Mucosa of descending colon (tissue), 3 donors: ENCODE measurements at places on chromosomes 4 and X. TPM values are rescaled to one million over a fixed set of nuclear protein-coding genes. Genes with fewer than 3 reads are reported as not detected.

DNA sequence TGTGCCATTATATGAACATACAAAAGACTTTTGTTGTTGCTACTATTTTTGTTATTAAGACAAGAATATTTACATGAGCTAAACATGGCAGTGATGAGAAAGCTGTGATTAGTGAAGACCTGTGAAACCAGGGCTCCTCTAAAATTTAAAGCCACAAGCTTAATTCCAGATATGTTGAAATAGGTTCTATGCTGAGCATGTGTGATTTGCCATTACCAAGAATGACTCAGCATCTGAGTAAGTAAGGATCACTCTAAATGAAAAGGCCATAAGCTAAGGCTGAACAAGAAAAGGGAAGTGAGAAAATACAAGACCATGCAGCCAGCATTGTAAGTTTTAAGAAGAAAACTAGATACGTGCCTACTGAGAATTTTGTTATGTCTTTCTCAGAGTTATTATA, 75.9 kb upstream of the CAMK2D start:
- no peak for DNase-seq

TMSB15A gene
- total RNA-seq, result not detected

DNA sequence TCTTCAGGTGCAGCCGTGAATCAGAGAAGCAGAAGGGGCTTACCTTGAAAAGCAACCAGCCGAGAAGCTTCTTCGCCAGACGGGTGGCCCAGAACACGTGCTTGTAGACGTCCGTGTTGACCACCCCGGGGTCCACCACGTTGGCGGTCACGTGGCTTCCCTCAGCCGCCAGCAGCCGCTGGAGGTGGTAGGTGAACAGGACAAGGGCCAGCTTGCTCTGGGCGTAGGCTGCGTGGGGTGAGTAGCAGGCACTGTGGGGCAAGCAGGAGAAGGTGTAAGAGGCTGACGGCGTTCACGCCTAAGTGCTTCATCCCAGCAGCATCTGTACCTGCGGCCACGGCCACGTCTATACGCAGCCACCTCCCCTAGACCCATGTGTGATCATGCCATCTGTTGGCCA, 257.8 kb downstream of the DHRSX start:
- no peak for DNase-seq

USP51 gene
- 0.80 TPM for total RNA-seq

DNA sequence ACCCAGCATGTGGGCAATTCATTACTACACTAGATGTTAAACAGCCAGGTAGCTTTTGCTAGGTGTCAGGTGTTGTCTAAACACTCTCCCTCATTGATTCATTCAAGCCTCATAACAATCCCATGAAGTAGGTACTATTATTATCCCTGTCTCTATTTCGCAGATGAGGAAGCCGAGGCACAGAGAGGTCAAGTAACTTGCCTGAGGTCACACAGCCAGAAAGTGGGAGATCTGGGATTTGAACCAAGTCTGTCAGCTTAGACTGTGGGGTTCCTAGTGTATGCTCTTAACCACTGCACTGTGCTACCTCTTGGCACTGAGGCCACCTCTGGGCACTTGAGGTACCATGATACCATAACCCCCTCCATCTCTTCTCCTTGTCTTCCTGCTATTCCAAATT, 17.4 kb upstream of the XPNPEP2 start:
- no peak for DNase-seq

DNA sequence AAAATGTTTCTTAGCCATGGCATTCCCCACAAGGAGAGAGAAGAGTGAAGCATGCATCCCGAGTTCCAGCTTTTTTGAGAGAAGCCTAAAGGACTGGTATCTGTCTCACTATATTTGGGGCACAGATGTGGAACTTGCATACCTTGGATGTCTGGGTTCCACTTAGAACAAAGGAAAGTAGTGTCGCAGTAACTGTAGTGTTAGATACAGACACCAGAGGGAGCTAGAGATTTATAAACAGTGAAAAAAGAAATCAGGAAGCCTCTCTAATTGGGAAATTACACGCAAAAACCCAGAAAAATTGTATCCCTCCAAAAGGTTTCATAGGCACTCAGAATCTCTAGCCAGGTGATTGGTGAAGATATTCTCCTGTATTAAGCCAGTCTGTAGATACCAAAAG, 34.4 kb downstream of the AGTR2 start:
- no peak for DNase-seq

- DNase-seq, result peak; percentile 49
Measured at GRCh38 chr4:1171311-1172227, 814 bp downstream of the SPON2 start.

SRPK3 gene
- 1.0 TPM for total RNA-seq

DNA sequence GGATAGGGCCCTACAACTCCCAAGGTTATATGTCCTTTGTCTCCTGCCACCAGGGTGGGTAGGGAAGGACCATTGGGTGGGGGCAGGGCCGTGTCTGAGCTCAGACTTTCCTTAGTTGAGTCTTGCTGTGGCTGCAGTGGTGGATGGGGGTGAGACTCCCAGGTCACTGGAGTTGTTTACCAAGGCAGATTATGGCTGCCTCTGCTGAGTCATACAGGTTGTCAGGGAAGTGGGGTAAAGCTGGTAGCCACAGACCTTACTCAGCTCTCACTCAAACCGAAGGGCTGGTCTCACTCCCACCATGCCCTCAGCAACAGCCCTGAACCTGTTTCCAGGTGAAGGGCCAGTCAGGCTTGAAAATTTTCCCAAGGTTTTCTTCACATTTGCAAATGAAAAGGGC, 58.8 kb upstream of the FAAH2 start:
- no peak for DNase-seq

PHKA1 gene
- 8.7 TPM for total RNA-seq

HTN3 gene
- not detected for total RNA-seq

DNA sequence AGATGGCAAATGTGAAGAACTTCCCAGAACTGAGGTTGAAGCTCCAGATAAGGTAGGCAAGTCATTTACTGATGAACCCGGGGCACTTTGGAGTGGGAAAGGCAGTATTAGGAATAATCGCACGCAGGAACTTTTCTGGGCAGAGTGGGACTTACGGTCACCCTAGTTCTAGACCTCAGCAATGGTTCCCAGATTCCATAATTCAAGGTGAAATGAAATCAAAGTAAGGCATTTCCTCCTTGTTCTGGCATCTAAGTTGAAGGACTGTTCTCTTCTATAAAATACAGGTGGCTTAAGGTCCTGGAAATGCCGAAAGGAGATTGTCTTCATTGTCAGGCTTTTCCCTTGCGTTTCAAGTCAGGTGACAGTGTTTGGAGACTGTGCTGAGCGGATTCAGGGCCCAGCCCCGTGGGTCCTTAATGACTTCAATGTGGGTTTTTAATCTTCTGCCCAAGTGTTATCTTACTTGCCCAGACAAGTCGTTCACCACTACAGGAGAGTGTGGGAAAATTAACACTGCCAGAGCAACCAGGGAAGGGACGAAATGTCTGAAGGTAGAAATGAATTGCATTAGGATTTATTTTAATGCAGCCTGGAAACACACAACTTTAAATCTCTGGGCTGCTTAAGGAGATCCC, 52.1 kb upstream of the STOX2 start:
- no peak for DNase-seq

GRCh38 chrX:41317477-41318208, 16.3 kb upstream of the DDX3X start:
- no peak for DNase-seq

TCEAL7 gene
- 2.2 TPM for total RNA-seq

- no peak for DNase-seq
Measured at GRCh38 chr4:73718375-73719373, 21.7 kb upstream of the CXCL8 start.

DNA sequence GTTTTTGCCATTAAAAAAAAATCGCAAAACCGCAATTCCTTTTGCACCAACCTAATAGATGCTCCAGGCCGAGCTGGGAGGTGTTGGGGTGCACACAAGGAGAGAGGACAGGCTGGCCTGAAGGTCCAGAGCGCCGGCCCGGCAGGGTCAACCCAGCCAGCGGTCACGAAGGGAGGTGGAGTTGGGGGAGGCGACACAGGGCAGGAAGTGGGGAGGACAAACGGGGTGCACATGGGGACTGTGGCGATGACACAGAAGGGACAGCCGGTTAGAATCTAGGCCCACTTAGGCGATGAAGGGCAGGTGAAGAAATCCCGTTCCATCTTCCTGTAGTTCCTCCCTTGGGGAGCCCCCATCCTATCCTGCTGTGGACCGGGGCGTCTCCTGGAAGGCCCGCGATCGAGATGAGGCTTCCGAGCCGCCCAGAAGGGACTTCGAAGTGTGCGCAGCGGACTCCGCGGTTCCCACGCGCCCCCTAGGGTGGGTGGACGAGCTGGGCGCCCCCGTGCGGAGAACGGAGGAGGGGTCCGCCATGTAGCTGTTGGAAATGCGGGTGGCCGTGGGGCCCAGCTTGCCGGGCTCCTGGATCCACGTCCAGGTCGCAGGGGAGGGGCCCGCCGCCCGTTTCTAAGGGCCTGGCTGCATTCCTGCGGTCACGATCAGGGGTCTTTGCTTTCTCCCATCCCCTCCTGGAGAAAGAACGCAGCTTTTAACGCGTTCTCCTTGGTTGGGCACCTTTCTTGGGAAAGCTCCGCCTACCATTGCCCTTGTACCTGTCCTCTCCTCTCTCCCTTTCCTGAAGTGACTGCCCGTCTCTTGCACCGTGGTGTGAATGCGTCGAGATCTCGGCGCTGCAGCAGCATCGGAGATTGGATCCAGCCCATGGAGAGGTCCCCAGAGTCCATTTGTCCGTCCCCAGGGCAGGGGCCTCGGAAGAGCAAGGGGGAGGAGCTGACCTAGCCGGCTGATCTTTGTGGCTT, 17.0 kb upstream of the HPF1 start:
- peak; percentile 34 for DNase-seq

GRCh38 chr4:25098964-25099891, 61.0 kb downstream of the SEPSECS start:
- DNase-seq, result peak; percentile 65

DNA sequence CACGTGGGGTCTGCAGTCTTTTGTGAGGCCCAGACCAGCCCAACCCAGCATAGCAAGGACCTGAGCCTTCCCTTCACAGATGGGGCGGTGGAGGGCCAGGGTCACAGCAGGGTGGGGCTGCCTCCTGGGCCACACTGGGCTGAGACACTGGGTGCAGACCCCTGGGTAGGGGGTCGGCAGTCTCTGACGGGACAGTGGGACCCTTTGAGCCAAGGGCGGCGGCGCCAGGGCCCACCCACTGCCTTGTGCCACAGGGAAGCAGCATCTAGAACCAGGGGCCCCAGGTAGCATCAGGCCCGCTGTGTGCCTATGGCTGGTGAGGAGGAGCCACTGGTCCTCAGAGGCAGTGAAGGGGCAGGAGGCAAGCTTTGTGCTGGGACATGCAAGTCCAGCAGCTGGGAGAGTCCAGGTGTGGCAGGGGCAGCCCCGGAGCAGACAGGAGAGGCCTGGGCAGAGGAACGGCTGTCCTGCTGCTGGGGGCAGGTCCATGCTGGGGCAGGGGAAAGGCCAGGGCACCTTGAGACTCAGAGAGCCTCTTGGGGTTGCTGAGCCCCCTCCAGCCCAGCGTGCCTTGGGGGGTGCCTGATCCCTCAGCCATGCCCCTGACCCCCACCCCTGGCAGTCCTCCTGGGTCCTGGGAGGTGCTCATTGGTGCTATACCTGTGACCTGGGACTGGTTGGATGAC, 131.3 kb upstream of the NKX1-1 start:
- peak; percentile 40 for DNase-seq

PLRG1 gene
- 63.1 TPM for total RNA-seq

RHOXF1 gene
- not detected for total RNA-seq

TRIM2 gene
- 154 TPM for total RNA-seq

RBM3 gene
- total RNA-seq, result 88.4 TPM

DNA sequence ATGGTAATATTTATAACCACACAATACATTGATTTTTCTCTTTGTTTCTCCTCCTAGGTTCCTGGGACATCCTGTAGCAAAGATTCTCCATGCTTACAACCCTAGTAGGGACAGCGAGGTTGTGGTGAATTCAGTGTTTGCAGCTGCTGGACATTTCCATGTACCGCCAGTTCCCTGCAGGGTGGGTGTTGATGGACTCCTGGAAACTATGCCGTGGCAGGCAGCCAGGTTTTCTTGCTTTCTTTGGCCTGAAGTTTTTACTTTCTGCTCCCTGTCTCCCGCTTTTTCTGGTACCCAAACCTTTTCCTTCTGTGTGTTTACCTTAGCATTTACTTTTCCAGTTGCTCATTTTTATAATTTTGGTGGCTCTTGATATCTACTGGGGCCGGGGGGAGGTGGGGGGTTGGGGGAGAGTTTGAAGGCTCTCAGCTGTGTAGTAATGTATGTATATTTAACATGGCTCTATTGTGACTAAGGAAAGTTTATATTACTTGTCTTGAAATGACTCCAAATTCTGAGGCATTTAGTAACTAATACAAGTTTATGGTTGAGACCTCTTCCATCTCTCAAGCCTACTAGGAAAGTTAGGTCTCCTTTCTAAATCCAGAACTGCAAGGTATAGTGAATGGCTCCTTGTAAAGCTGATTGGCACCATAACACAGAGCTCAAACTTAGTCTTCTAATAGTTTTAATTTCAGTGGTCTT, 89.7 kb downstream of the TMEM131L start:
- peak; percentile 54 for DNase-seq

GRCh38 chr4:1396806-1397455, 9.3 kb downstream of the NKX1-1 start:
- peak; percentile 5 for DNase-seq

- DNase-seq, result no peak
Measured at GRCh38 chr4:139521754-139522401, 34.1 kb downstream of the SETD7 start.

- DNase-seq, result no peak
Measured at GRCh38 chr4:27057662-27058061, 197.0 kb downstream of the STIM2 start.
